T-helper 2 cell treated with Interferon-gamma antibody and Interleukin-4, amounts not matched to agents 5 μg/mL and 100 μg/mL, for 36 hours (primary cell): ENCODE measurements at places on chromosomes 1 and 21.

- no peak for DNase-seq
Measured at GRCh38 chr1:165287329-165287728, 69.2 kb downstream of the LMX1A start.

DNA sequence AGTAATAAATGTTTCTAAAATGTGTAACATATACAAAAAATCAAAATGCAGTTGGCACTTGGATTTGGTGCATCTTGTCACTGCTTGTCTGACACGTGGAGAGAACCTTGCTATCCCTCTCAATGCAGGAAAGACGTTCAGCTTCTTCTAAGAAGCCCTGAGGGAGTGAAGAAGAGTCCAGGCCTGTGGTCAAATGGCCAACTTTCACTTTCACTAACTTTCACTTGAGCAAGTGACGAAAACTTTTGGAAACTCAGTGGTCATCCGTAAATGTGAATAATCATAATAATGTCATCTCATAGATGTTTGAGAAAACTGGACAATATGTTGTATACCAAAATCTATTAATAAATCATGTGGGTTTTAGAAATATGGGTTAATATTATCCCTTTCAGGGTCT is 61.9 kb downstream of the ERG start:
- no peak for DNase-seq

- DNase-seq = peak; percentile 70
Measured at GRCh38 chr1:93707956-93708355, 26.3 kb upstream of the BCAR3 start.

- no peak for DNase-seq
Measured at GRCh38 chr1:212070720-212071302, 35.3 kb downstream of the DTL start.

DNA sequence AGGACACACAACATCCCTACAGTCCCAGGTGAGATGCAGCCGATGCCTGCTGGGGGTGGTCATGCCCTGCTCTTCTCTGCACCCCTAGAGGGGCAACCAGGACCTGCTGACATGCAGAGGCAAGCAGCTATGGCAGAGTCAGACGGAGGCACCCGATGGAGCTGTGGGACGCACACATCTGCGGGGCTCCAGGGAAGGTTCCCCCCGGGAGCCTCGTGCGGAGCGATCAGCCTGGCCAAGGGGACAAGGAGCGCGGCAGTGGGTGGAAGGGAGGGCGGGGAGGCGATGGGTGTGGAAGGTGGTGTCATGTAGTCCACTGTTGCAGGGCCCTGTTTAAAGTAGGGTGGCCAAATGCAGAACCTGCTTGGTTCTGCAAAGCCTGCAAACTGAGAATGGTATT is 143.0 kb upstream of the AJAP1 start:
- DNase-seq = no peak

DNA sequence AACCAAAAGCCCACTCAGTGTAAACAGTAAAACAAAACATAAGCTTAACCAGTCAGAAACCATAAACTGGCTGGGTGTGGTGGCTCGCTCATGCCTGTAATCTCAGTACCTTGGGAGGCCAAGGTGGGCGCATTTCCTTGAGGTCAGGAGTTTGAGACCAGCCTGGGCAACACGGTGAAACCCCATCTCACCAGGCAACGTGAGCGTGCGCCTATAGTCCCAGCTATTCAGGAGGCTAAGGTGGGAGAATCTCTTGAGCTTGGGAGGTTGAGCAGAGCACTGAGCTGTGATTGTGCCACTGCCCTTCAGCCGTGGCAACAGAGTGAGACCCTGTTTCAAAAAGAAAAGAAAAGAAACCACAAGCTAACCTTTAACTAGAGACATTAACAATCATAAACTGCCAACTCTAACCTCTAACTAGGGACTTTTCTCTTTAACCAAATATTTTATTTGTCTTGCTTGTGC is 13.1 kb upstream of the PRRC2C start:
- no peak for DNase-seq

- DNase-seq = no peak
Measured at GRCh38 chr1:145983960-145984830, 12.2 kb downstream of the TXNIP start.

GRCh38 chr1:41496080-41497055 is 11.9 kb upstream of the EDN2 start:
- peak; percentile 77 for DNase-seq

GRCh38 chr1:219433496-219434131 is 179.3 kb downstream of the ZC3H11B start:
- DNase-seq = no peak

DNA sequence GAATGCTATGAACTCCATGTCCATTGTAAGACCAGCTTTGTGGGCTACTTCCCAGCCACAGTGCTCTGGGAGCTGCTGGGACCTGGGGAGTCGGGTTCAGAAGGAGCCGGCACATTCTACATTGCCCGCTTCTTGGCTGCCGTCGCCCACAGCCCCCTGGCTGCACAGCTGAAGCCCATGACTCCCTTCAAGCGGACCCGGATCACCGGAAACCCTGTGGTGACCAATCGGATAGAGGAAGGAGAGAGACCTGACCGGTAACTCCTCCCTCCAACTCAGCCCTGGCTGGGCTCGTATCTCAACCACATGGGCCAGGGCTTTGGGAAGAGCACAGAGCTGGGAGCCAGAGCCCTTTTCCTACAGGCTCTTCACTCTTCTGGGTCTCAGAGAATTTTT is 15.4 kb downstream of the MOV10 start:
- DNase-seq = no peak

- no peak for DNase-seq
Measured at GRCh38 chr1:91633438-91633837, 132.8 kb downstream of the CDC7 start.

GRCh38 chr21:28776251-28776650 is 216.4 kb downstream of the LTN1 start:
- DNase-seq = peak; percentile 52

DNA sequence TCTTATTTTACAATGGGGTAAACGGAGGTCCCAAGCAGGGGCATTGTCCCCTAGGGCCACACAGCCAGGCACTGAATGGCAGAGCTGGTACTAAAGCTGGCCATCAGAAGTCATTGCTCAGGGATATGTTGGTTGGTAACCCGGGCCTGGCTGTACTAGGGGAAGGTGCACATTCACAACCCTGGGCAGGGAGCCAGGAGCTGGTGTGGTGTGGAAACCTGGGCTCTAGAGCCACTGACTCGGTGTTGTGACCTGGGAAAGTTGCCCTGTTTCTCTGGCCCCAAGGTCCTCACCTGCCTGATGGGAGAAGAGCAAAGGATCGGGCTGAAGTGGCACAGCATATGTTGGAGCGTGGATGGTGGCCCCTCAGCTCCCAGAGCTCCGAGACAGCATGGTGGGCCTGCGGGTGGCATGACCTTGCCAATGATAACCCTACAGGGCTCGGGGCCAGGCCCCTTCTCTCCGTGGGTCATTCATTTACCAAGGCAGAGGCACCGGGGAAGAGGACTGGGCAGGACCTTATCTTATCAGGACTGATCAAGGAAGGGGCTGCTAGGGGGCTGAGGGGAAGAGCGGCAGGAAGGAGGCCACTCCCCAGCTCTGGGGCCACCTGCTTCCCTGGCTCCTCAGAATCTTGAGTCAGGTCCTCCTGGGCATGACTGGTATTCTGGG is 274.1 kb downstream of the TRABD2B start:
- DNase-seq = no peak

- no peak for DNase-seq
Measured at GRCh38 chr21:35026153-35026500, 23.0 kb downstream of the RUNX1 start.

- DNase-seq = no peak
Measured at GRCh38 chr1:228685081-228685660, 50.1 kb upstream of the RHOU start.

DNA sequence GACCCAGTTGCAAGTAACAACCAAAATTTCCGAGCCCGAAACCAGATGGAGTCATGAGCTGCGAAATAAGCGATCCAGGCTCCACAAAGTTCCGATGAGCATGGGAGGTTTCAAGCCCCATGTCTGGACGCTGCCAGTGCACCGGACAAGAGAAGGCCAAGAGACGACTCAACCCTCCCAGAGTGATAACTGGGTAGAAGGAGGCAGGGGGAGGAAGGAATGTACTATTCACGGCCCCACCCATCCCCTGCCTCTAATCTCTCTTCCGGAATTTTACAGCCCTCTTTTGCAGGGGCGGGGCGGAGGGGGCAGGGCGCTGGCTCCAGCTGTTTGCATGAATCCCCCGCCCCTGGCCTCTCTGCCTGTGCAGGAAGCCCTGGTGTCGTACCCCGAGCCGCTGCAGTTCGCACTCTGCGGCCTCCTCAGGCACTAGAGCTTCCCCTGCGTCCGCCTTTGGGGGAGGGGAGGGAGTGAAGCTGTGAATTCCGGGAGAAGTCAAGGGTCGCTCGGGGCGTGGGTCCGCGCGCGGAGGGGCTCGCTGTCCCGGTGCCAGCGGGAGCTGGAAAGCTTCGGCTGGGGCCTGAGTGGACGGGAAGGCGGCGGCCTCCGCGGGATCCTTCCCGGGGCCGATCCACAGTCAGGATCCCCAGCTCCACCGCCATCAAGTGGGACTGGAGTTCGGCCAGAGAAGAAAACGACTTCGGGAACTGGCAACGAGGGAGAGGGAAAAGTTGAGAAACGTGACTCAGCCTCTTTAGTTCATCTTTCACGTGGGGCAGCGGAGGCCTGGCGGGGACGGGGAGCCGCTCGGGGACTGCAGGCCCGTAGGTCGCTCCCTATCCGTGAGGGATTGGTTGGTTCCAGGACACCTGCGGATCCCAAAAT is 6.3 kb upstream of the PTP4A2 start:
- DNase-seq = peak; percentile 85

DNA sequence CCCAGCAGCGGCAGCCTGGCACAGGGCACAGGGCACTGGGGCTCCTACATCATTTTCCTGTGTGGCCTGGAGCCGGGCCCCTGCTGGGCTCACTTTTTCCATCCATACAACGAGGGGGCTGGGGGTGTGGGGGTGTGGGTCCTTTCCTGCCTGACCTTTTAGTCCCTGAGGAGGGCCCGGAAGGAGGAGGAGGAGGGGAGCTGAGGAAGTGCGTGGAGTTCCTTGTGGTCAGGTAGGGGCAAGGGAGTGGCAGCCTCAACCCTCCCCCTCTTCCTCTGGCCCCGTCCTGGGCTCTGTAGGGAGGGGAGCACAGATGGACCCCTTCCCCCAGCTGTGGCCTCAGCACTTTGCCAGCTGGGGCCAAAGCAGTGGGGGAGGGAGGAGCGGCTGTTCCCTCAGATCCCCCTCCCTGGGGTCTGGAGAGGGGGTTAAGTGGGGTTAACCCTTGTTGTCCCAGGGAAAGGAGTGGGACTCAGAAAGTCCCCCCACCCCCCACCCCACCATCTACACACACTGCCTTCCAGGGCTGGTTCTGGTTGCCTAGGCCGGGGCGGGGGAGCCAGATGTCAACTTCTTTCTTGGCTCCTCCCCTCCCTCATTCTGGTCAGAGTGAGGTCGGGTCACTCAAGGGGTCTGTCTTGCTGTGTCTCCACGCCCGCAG is 5.7 kb downstream of the NTRK1 start:
- DNase-seq = peak; percentile 59

DNA sequence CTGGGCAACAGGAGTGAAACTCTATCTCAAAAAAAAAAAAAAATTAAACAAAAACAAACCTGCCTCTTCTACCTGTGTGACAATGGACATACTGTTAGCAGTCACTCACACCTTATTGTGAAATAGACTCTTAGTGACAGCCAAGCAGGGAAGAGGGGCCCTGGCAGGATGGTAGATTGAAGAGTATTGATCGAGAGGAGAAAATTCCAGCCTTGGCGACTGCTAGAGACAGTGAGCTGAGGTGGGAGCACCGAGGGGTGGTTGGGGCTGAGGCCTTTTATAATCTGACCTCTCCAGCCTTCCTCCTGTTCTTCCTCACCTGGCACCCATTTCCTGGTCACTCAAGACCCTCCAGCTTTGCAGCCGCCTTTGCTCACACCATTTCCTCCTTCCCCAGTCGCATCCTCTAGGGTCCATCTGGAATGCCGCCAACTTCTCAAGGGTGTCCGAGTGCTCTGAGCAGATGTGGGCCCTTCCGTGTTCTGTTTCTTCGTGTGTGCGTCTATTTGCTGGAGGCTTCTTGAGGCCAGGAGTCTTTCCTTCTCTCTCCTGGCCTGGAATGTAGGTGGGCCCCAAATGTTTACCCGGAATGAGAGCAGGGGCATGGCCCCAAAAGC is 196.9 kb upstream of the TMEM51 start:
- no peak for DNase-seq

GRCh38 chr1:183039330-183039729 is 16.1 kb downstream of the LAMC1 start:
- DNase-seq = no peak

- no peak for DNase-seq
Measured at GRCh38 chr1:79692519-79692918, 686.0 kb upstream of the ADGRL4 start.

DNA sequence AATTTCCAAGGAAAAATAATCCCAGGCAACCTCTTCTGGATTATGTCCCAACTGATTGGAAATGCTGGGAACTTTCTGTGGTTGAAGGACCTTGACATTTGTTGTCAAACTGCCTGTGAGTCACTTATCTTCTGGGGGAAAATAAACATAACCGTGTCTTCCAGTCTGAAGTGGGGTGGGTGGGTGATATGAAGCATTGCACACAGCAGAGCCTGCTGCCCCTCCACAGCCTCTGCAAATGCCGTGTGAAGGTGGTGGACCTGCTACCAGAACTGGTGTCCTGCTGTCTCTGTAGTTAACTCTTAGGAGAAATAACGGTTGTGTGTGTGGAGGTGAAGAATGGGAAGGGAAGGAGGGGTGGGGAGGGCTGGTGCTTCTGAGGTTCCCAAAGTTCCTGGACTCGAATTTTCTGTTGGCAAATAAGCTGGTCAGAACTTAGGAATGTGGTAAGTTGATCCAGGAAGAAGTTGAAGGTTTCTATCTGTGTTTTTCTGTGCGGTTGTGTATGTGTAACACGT is 23.2 kb downstream of the GALNT2 start:
- no peak for DNase-seq

GRCh38 chr1:64601207-64601606 is 131.3 kb downstream of the CACHD1 start:
- DNase-seq = no peak

DNA sequence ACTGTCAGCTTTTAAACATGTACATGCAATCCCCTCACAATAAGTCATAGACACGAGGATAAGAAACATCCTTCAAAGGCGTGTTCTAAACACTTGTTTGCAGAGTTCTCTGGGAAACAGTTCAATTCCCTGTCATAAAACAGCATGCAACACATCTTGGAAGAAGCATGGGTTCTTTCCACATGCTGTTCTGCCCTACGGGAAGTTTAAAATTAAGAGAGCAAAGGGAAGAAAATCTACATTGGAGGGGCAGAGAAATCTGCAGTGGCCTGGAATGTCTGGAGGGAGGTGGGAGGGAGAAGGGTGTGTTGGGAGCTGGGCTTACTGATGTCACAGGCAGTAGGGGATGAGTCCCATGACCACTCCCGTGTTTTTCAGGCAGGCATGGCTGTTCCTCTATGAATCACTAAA is 98.3 kb upstream of the SLC2A1 start:
- no peak for DNase-seq

DNA sequence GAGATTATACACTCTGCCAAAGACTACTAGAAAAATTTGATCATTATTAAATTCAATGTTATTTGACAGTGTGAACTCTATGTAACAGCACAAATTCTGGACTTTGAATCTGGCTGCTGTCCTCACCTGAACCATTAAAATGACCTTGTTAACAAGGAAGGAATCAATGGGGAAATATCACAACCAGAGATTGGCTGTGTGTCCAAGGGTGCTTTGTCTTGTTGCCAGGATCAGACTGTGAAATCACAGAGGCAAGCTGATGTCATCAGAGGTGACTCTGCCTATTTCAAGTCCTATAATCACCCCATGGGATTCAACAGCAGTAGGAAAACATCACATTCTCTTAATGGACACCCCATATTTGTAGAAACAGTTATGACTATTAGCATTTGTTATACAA is 46.8 kb downstream of the ADAMTS5 start:
- DNase-seq = no peak
